AG10803 (cell line): ENCODE measurements at places on chromosomes 2 and 18.

GRCh38 chr2:3637311-3637675, 20.7 kb upstream of the ALLC start:
- no peak for DNase-seq

GRCh38 chr18:63309422-63309821, 10.1 kb downstream of the BCL2 start:
- no peak for DNase-seq

DNA sequence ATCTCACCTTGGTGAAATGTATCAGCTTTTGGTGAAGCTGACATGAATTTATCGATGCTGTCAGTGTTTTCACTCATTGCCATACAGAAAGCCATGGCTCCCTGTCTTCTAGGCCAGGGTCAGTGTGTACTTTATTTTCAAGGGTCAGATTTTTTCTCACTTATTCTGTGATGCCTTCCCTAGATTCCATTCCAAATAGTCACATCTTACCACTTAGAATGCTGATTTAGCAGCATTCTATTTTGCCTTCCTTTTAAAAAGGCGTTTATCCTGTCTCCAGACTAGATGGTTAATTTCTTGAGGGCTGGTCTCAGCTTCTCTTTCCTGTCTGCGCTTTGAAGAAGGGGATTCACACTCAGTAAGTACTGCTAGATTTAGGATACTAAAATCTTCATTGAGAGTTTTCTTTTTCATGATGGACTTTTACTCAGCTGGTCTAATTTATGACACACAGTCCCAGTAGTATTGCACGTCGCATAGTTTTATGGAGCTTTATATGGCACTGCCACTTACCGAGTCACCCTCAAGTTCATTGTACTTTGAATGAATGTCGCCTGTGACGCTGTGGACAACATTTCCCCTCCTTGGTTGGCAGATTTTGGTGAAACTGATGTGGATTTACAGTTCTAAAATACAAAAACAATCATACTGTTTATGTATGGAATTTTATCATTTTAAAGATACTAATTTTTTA, 194.0 kb downstream of the ZNF407 start:
- peak; percentile 4 for DNase-seq

GRCh38 chr2:179036353-179036905, 13.5 kb downstream of the CCDC141 start:
- no peak for DNase-seq

DNA sequence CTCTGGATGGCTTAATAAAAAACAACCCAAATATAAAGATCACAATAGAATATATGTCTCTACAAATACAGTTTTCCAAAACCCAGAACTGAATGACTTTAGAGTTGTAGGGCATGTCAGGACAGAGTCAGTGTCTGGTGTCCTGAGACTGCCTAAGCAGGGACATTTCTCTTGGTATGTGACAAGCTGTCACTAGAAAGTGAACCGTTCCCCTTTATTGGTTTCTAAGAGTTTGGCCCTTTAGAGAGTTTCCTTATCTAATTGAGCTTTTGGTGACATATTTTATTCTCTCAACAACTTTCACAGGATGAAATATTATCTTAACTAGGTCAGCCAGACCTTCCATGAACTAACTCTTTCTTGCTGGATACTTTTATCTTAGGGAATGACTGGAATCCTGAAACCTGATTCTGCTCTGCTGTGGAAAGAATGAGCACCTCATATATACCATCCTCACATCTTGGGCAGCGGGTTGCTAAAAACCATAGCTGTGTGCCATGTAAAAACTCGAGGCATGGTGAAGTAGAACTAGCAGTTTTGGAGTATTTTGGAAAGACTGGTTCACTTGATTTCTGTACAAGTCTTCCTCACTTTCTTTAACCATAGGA, 54.8 kb downstream of the CAVIN2 start:
- no peak for DNase-seq

DNA sequence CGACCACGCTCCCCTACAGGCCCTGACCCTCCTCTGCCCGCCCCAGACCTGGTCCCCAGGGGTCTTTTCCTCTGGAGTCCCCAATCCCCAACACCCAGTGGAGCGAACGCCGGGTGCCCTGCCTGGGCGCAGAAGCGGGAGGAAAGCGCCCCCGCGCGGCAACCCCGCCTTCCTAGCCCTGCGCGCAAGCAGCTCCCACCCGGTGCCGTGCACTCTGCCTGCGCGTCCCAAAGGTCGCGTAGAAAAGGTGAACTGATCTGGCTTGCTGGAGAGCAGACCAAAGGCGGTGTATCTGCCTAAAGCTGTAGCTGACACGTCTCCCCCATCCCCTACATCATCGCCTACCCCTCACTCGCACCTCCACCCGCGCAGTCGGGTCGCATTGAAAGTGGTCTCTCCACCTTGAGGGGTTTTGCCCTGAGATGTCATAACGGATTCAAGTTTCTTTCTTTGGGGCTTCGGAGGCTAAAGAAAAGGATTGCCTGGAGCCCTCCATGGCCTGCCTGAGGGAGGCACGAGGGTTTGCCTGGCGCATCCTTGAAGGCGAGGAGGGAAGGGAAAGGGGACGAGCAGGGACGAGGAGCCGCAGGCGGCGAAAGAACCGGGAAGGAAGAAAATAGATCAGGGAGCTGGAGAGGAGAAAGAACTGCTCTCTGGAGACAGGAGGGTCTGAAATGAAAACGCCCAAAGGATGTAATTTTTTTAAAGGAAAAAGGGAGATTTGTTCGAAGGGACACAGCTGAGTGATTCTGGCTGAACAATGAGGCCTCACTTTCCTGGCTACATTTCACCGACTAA, 5.8 kb downstream of the GAD1 start:
- DNase-seq, result no peak

GRCh38 chr18:59631583-59632181, 65.5 kb downstream of the CCBE1 start:
- peak; percentile 43 for DNase-seq

GRCh38 chr2:231259104-231259503, 60.7 kb downstream of the ARMC9 start:
- DNase-seq, result no peak

- DNase-seq, result no peak
Observed at GRCh38 chr2:139033300-139033699, 253.1 kb upstream of the NXPH2 start.

GRCh38 chr18:56196495-56197225, 441.7 kb downstream of the TXNL1 start:
- no peak for DNase-seq

GRCh38 chr2:24085200-24085489, 511 bp upstream of the TP53I3 start:
- DNase-seq, result peak; percentile 38

- no peak for DNase-seq
Observed at GRCh38 chr2:134379293-134379692, 125.4 kb downstream of the MGAT5 start.

- DNase-seq, result no peak
Observed at GRCh38 chr2:168137510-168138180, 109.8 kb downstream of the STK39 start.

DNA sequence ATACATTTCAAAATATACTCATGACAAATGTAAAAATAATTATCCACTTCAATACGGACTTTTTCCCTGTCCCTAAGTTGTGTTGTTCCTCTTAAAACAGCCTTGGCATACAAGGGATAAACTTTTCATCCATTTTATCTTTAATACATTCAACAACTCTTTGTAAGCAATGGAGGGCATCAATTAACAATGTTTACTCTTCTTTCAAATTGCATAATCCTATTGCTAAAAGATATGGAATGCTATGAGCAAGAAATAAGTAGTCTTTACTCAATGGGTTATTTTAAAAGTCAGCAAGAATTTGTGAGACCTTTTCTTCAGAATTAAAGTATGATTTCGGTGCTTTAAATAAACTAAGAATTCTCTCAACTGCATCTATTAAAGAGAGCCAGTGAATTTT, 41.9 kb downstream of the SCN9A start:
- peak; percentile 5 for DNase-seq

DNA sequence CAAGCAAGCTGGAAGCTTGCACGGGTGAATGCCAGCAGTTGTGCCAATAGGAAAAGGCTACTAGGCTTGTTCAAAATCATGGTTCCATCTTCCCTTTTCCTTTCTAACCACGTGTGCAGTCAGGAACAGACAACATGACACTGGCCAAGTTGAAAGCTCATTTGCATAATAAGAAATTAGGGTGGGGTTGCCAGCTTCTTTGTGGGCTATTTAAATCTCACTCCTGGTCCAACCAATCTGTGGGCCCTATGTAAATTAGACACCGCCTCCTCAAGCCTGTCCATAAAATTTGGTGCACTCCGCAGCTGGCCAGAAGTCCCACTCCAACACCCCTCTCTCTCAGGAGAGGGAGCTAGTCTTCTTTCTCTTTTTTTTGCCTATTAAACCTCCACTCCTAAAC, 1948.4 kb upstream of the PIK3C3 start:
- no peak for DNase-seq

- no peak for DNase-seq
Observed at GRCh38 chr2:96323849-96324248, 1.3 kb upstream of the ITPRIPL1 start.

DNA sequence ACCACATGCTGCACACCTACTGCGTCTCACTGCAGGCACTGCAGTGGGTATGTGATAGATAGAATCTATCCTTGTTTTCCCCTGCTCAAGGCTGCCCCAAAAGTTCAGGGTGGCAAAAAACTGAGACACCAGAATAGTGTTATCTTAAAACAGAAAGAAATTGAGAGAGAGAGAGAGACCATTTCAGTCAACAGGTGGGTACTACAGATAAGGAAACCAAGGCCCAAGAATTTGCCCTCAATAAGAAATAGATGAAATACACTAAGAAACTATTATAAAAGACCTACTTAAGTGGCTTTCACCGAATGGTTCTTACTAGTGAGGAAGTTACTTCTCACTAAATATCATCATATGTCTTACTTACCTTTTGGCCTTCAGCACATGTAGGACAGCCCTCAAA, 27.9 kb downstream of the EPG5 start:
- DNase-seq, result no peak

DNA sequence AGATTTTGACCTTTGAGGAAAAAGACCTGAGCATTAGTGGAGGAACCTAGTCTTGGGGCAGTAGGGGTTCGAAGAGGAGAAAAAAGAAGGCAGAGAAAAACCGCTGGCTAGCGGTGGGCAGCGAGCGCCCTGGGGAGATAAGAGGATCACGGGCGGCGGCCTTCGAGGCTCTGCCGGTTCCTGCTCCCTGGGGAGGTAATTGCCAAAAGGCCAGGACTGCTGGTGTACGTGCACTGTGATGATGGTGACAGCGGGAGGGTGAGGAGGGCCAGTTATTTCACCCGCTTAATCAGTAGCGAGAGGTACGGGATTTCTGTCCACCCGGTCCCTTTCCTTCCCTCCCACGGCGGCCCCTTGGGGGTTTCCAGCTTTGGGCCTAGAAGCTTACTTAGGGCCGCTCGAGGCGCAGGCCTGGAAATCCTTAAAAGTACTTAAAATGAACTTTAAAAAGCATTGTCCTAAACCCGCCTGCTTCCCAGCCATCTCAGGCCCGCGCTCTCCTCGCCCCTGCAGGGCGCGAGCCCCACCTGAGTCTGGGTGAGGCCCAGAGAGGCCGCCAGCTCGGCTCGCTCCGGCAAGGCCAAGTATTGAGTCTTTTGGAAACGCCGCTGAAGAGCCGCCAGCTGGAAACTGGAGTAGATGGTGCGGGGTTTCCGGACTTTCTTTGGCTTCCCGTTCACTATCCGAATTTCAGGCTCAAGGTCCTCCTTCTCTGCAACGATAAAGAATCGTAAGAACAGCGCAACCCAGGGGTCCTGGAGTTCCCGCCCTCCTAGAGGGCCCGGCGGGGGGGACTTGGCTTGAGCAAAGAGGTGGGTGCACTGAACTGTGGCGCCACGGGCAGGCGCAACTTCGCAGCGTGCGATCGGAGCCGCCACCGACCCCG, 1.5 kb downstream of the DLX2 start:
- no peak for DNase-seq

GRCh38 chr2:191010887-191011885, 2.8 kb downstream of the STAT1 start:
- DNase-seq, result no peak

- no peak for DNase-seq
Observed at GRCh38 chr18:10893196-10893595, 256.2 kb downstream of the PIEZO2 start.
